ENCODE measurements at places on chromosomes 2 and 18. TPM values are rescaled to one million over a fixed set of nuclear protein-coding genes. Genes with fewer than 3 reads are reported as not detected.

- H3K4me3 ChIP-seq = no peak overlapping the region
- no peaks in the 10 kb centered on the region for H3K4me1 ChIP-seq
- DNase-seq = no peak
- H3K36me3 ChIP-seq = no peaks in the 10 kb centered on the region
- no peak overlapping the region for H3K27ac ChIP-seq
- no peaks in the 10 kb centered on the region for H3K27me3 ChIP-seq
These were observed 206.4 kb upstream of the CCDC150 start for GRCh38 chr2:196433116-196433515.

Gene FSHR
- not detected for total RNA-seq

DNA sequence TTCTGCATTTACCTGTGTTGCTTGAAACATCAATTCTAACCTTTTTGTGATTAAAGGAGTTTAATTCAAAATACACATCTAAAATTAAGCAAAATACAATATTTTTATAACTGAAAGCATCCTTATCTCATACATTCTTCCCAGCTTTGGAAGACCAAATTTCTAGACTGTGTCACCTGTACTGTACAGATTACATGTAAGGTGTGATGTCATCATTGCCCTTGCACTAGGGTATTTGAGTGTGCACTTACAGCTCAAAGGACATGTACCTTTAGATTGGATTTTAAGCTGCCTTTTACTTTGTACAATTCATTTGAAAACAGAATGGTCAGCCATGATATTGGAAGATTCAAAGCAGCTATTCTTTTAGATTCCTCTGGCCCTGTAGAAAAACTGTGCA lies 932.8 kb upstream of the POU3F3 start:
- H3K4me1 ChIP-seq = no peaks in the 10 kb centered on the region
- H3K27me3 ChIP-seq = no peaks in the 10 kb centered on the region
- DNase-seq = no peak

GRCh38 chr2:160984426-160985077 lies 175.7 kb upstream of the TANK start:
- no peaks in the 10 kb centered on the region for H3K36me3 ChIP-seq
- no peak overlapping the region for H3K27ac ChIP-seq
- H3K4me1 ChIP-seq = no peaks in the 10 kb centered on the region
- H3K4me3 ChIP-seq = no peak overlapping the region
- no peaks in the 10 kb centered on the region for H3K27me3 ChIP-seq

Gene HRH4
- 0.60 TPM for total RNA-seq

Gene GREB1L
- 17.8 TPM for total RNA-seq

GRCh38 chr18:56891116-56891515 lies 240.0 kb downstream of the WDR7 start:
- no peak for DNase-seq
- H3K27me3 ChIP-seq = no peaks in the 10 kb centered on the region
